Spleen (tissue), 13 donors: ENCODE measurements at places on chromosomes 11 and 22. TPM values are rescaled to one million over a fixed set of nuclear protein-coding genes. Genes with fewer than 3 reads are reported as not detected.
A peak's percentile ranks its signal among the peaks of the same experiment; 100 is the strongest.

GRCh38 chr11:19345848-19346681 is 105.3 kb upstream of the E2F8 start:
- peak; percentile 69 for DNase-seq

OVOL1 gene
- total RNA-seq: 0.47 TPM

IGLL5 gene
- 55.9 TPM for total RNA-seq

DNA sequence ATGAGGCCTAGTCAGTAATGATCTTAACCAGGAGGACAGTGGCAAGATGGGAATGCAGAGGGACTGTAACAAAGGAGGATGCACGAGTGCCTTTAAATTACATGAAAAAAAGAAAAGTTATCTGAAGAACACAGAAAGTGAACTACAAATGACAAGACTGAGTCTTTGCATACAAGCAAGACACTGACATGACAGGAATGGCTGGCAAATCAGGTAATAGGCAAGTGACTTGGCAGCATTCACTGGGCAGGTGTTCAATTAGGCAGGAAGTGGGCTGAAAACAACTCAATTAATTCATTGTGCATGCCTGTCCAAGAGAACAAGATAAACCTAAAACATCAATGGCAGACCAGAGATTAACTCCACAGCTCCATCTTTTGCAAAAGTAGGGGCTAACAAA is 24.0 kb downstream of the SMCO4 start:
- DNase-seq: no peak

- DNase-seq: no peak
Observed at GRCh38 chr11:116986521-116987105, 111.6 kb downstream of the SIK3 start.

- DNase-seq: no peak
Observed at GRCh38 chr11:129242855-129243254, 50.7 kb upstream of the ARHGAP32 start.

C11orf91 gene
- not detected for total RNA-seq

TOMM22 gene
- 52.0 TPM for total RNA-seq

ZNF143 gene
- total RNA-seq: 39.1 TPM

GRCh38 chr11:117618302-117618981 is 178.6 kb downstream of the DSCAML1 start:
- no peak for DNase-seq

DNA sequence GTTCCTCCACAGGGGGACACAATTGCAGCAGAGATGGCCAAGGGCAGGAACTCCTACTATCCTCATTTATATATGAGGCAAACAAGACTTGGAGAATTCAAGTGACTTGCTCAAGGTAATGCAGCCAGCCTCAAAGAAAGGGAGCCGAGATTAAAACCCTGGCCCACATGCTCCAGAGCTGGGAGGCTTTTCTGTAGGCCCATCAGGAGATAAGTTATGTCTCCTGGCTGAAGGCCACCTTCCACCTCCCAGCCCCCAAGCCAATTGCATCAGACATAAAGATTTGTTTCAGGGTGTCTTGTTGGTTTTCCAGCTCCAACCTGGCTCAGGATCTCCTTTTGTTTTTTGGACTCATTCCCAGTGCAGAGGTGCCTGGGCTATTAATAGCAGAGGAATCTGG is 59.5 kb downstream of the SMIM38 start:
- DNase-seq: no peak

- DNase-seq: peak; percentile 52
Observed at GRCh38 chr11:69383372-69384250, 89.7 kb downstream of the MYEOV start.

LARGE2 gene
- 6.1 TPM for total RNA-seq

- DNase-seq: no peak
Observed at GRCh38 chr11:125428486-125429173, 67.4 kb downstream of the FEZ1 start.

DNA sequence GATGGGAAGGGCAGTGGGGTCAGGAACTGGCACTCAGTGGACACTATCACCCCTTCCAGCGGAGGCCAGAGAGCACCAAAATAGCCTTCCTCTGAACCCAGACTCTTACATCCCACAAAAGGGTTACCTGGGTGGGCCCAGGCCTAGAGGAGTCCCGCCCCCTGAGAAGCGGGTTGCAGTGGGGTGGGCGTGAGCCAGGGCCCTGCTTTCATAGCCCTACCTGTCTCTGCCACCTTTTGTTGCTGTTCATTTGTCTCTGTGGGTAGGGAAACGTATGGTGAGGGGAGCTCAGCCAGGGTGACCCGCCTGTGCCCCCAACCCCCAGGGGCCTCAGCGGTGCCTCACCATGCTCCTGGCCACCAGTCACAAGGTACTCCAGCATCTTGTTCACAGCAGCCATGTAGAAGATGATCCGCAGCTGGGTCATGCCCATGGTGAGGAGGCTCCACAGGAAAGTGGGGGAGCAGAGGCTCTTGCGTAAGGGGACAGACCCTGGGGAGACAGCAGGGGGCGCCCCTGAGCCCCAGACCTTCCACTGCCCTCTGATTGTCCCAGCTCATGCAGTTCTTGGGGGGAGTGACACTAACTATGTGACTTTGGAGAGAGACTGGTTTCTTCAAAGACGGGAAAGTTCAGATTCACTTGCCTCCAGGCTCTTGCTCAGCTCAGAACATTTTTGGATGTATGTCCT is 24.0 kb downstream of the SLC43A1 start:
- DNase-seq: peak; percentile 78

SYCE3 gene
- total RNA-seq: not detected

DNA sequence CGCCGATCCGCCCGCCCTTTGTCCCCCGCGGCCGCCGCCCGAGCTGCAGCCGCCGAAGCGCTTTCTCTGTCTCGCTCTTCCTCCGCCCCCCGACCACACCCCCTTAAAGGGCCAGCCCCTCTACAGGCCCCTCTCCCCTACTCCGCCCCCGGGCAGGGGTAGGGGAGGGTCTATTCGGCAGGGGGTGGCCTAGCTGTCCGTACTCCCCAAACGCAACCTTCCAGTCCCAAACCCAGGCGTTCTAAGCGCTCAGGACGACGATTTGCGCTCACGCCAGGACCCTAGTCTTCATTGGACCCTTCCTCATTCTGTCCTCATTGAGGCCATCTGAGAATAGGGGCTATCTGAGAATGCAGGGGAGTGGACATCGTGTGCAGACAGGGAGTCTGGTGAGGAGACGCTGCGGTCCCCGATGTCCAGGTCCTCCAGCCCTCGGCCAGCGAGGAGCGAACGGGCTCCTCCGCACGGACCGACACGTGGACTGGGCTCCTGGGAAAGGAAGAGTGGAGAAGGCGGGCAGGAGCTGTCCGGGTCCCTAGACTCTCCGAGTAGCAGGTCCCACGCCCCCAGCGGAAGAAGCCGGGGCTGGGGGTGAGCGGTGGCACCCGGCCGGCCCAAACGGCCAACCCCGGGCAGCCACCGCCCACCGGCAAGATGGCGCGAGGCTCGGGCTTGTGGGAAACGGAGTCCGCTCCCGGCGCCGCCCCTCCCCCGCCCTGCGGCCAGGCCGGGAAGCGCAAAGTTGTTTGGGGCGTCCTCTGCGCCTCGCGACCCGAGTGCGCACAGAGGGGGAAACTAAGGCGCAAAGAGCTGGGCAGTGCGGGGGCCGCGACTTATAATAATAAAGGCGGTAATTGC is at the start of gene PPP1R14B:
PPP1R14B (minus strand) TSS at position 73 of the 858 bp plus-strand sequence. CDS start 270 bp downstream, outside the sequence.
- peak; percentile 96 for DNase-seq

TRIM6 gene
- total RNA-seq: 4.3 TPM

DNA sequence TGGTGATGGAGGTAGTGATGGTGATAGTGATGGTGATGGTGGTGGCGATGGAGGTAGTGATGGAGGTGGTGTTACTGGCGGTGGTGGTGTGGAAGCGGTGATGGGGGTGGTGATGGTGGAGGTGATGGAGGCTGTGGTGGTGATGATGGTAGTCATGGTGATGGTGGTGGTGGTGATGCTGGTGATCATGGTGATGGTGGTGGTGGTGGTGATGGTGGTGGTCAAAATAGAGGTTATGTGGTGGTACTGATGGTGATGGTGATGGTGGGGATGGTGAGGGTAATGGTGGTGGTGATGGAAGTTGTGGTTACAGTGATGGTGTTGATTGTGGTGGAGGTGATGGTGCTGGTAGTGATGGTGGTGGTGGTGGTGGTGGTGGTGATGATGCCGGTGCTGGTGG is 199.2 kb downstream of the IGLL1 start:
- no peak for DNase-seq

MADD gene
- total RNA-seq: 82.4 TPM

DNA sequence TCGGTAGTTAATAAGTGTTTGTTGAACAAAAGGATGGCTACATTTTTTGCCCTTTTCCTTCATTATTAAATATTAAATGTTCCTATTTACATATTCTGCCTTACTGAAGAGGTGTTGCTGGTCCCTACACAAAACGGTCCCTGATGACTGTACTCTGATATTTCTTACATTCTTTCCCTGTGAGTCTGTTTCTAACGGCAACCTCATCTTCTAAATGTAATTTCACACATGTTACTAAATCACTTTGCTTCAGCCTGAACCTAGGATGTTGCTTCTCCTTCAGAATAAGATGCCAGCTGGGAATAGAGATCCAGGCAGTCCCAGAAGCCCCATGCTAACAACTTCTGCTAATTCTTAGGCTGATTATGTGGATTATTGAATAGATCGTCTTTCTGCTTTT is 50.3 kb downstream of the SPON1 start:
- DNase-seq: no peak

RTN4RL2 gene
- total RNA-seq: 0.37 TPM

GRCh38 chr11:12042215-12042676 is 33.8 kb upstream of the DKK3 start:
- DNase-seq: no peak

DNA sequence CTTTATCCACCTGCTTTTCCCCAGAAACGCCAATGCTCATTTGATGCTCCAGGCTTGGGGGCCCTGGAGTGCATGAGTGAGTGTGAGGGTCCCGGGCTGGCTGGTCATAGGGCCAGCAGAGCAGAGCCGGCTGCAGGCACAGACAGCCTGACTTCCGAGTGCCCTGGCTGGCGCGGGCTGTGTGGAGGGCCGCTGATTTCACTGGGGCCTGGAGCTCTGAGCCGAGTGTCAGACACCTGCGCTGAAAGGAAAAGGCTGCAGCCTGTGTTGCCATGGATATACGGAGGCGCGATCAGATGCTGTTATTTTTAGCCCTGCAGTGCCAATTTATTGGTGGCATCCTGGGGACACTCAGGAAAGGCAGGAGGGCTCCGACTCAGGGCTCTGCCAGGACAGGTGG is 87.6 kb downstream of the ST3GAL4 start:
- no peak for DNase-seq

DNA sequence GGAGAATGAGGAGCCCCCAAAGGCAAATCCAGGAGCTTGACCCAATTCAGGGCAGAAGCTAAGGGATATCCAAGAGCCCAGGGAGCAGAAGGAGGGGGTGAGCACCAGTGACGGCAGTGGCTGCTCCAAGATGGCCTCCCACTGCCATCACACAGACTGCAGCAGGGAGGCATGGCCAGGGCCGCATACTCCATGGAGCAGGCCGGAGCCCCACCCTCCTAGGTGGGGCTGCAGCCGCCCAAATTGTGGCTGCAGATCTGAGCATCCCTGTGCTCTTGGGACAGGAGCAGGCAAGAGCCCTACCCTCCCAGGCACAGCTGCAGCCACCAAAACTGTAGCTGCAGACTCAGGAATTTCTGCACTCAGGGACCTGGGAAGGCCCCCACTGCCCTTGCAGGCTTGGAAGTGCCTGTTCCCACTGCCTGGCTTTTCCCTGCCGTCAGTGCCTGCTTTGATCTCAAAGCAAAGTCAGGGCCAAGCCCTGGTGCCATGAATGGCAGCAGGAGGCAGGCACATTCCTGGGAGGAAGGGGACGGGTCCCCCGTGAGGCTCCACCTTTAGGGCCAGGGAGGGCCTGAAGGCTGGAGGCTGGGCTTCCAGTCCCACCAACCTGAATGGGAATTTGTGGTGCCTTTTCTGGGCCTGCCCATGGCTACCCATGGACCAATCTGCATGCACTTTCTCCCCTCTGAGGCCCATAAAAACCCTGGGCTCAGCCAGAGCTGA is 10.3 kb upstream of the WNT7B start:
- DNase-seq: no peak

DNA sequence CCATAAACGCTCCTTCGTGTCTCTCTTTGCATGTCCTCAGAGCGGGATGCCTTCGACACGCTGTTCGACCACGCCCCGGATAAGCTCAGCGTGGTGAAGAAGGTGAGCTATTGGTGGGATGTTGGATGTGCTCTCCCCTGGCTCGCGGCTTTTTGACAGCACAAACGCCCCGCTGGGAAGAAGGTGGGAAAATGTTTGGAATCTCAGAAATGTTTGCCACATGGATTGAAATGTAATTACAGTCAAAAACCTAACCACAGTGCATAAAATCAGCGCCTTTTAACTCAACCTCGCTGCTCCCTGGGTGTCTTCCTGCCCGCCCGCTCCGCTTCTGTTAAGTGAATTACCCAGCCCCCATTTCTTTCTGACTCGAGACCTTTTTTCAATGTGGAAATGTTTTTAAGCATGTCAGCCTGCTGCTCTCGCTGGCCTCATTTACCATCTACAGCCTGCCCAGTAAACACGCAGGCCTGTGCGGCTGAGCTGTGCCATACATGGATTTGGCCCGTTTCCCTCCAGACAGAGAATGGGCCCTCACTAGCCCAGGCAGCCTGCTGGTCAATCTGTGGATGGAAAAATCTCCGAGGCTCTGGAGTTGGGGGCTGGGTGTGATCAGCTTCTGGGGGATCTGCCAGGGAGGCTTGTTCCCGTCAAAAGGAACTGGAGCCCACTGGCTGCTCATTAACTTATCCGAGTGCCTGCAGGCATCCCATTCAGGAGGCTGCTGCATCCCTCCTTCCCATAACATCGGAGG is 32.7 kb upstream of the PARVG start:
- no peak for DNase-seq

DNA sequence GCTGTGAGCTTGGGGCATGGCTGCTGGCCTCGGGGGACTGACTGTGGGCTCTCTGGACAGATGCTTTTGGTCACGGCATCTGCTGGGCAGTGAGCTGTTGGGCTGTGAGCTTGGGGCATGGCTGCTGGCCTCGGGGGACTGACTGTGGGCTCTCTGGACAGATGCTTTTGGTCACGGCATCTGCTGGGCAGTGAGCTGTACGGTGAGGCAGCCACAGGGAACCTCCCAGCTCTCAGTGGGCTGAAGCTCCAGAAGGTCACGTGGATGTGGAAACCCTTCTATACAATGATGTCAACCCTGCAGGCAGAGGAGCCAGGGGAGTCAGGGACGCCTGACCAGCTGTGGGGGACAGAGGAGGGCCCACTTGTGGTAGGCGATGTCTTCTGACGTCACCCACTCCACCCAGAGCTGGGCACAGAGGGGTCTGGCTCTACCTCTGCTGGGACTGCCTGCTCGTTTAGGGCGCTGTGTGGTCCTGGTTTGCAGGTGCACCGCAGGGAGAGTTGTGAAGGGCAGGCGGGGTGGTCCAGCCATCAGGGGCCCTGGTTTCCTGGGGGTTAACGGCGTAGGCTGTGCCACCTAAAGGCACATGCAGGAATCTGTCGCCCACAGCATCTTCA is 1331.3 kb downstream of the BRD1 start:
- peak; percentile 59 for DNase-seq

CCDC15 gene
- 2.2 TPM for total RNA-seq

GRCh38 chr22:44045145-44045544 is 21.0 kb downstream of the PARVB start:
- no peak for DNase-seq

DNA sequence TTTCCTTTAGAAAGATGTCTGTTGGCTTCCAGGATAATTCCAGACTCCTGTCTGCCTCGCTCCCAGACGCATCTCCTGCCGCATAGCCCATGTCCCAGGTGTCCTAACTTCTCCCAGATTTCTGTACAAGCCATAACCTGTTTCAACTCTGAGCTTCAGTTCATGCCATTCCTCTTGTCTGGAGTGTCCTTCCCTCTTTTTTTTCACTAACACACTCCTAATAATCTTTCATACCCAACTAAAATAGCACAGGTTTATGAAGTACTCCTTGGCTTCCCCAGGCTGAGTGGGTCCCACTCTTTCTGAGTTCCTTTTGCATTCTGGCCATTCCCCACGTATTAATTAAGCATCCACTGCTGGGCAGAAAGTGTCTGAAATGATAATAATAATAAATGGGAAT is 123.0 kb downstream of the LDLRAD3 start:
- no peak for DNase-seq
